ENCODE measurements at places on chromosomes 1 and 21. TPM values are rescaled to one million over a fixed set of nuclear protein-coding genes. Genes with fewer than 3 reads are reported as not detected.

DNA sequence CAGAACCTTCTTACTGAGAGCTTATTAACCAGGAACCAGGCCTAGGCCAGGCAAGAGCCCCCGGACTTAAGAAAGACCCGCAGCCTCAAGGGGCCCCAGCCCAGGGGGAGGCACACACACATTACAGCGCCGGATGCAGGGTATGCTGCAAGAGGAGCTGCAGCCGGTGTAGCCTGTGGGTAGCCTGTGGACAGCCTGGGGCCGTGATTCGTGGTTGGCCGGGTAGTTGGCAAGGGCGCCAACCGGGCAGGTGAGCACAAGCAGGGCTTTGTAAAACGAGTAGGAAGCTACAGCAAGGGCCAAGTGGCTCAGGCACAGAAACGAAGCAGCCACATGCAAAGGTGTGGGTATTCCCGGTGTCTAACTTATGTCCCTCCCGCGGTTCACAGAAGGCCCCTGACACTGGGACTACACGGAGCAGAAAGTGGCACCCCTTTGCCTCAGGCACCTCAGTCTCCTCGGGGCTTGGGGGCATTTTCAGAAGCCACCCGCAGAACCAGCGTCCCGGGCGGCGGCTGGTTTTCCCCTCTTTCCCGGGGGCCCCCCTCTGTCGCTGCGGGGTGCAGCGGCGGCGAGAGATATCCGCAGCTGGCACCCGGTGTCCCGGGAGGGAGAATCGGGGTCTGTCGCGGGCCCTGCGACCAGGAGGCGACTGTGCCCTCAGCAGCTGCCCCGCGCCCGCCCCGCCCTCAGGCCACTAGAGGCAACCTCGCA lies 40.8 kb downstream of the KIAA1614 start:
- no peaks in the 10 kb centered on the region for H3K27me3 ChIP-seq
- no peaks in the 10 kb centered on the region for H3K36me3 ChIP-seq
- H3K4me1 ChIP-seq: peaks cover 39% of the 10 kb centered on the region
- DNase-seq: peak; percentile 79

- no peaks in the 10 kb centered on the region for H3K4me1 ChIP-seq
- H3K36me3 ChIP-seq: no peaks in the 10 kb centered on the region
- no peak overlapping the region for H3K27ac ChIP-seq
- no peak for DNase-seq
Observed at GRCh38 chr21:45858180-45858579, 123.4 kb upstream of the COL6A1 start.

Gene GBP4
- total RNA-seq: 2.3 TPM

- DNase-seq: no peak
- no peak overlapping the region for H3K4me3 ChIP-seq
- H3K36me3 ChIP-seq: no peaks in the 10 kb centered on the region
- H3K27ac ChIP-seq: no peak overlapping the region
Observed at GRCh38 chr1:51482881-51483280, 36.2 kb downstream of the EPS15 start.

Gene CD34
- total RNA-seq: 18.7 TPM

GRCh38 chr1:198268784-198269645 lies 112.2 kb downstream of the NEK7 start:
- no peaks in the 10 kb centered on the region for H3K27me3 ChIP-seq
- H3K36me3 ChIP-seq: no peaks in the 10 kb centered on the region

DNA sequence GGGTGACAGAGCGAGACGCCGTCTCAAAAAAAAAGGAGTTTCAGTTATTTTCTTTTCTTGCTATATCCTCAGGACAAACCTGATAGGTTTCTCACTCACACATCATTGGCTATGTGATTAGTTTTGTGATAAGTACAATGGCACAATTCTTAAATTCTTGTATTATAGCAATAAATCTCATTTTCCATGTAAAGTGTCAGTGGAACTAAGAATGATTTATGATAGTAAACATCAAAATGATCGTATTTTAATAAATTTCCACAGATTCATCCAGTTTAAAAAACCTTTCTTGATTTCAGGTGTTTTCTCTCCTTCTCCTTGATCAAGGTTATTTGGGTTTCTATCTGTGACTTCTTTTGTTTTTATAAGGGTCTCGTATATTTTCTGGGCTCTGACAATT lies 3.5 kb downstream of the DNAJC28 start:
- peaks cover 15% of the 10 kb centered on the region for H3K36me3 ChIP-seq
- no peaks in the 10 kb centered on the region for H3K4me1 ChIP-seq
- no peak overlapping the region for H3K27ac ChIP-seq

DNA sequence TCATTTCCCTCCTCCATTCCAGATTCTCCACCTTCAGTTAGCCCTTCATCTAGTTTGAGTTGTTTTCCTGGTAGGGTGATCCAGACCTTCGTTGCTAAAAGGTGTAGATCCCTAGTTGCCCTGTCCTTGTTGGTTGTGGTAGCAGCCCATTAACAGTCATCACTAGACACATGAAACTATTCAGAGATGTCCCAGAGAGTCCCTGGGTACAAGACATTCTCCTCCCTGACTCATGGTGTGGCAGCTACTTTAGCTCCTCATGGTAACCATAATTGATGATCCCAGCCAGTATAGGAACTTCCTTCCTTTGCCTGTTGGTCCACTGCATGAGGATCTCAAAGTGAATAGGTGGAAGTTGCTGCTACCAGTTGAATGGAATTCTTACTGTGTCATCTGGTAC lies 6.0 kb upstream of the SH2D2A start:
- no peaks in the 10 kb centered on the region for H3K27me3 ChIP-seq
- no peaks in the 10 kb centered on the region for H3K36me3 ChIP-seq
- no peaks in the 10 kb centered on the region for H3K4me1 ChIP-seq
- no peak overlapping the region for H3K4me3 ChIP-seq

Gene TLR5
- total RNA-seq: 3.1 TPM

DNA sequence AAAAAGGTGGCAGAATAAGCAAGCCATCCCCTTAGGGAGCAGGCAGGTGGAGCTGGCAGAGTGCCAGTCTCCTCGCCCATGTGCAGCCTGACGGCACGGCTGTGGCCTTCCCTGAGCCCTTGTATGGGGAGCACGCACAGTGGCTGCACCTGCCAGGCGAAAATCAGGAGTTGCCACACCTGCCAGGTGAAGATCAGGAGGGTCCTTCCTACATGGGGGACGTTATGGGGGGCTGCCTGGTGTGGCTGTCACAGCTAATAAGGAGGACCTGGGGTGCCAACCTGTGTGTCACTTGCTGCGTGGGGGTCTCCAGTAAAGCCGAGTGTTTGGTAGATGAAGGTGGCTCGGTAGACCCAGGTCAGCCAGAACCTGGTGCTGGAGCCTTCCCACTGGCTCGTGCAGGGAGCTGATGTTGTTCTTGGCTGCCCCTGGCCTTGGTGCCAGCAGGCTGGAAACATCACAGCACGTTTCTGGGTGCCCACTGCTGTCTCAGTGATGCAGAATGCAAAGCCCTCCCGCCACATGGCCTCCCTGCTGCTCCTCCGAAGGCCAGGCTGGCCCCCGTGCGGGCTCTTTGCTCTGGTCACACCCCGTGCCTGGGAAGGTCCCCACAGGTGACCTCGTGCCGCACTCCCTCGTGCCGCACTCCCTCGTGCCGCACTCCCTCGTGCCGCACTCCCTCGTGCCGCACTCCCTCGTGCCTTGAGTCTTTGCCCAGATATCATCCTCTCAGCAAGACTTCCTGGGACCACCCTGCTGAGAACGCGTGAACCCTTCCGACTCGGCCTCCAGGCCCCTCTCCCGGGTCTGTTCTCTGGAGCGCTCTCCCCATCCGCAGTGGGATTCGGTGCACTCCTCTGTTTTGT lies 55.4 kb downstream of the SLC37A1 start:
- H3K4me1 ChIP-seq: no peaks in the 10 kb centered on the region
- H3K4me3 ChIP-seq: no peak overlapping the region
- H3K27me3 ChIP-seq: no peaks in the 10 kb centered on the region
- H3K27ac ChIP-seq: no peak overlapping the region
- DNase-seq: peak; percentile 46
- peaks cover 80% of the 10 kb centered on the region for H3K36me3 ChIP-seq

- H3K4me1 ChIP-seq: no peaks in the 10 kb centered on the region
- no peak overlapping the region for H3K4me3 ChIP-seq
- no peak for DNase-seq
- peaks cover 4% of the 10 kb centered on the region for H3K36me3 ChIP-seq
- H3K27me3 ChIP-seq: no peaks in the 10 kb centered on the region
Observed at GRCh38 chr1:110229348-110230001, 19.4 kb downstream of the KCNC4 start.

GRCh38 chr1:210686841-210687240 lies 358.1 kb downstream of the HHAT start:
- H3K4me1 ChIP-seq: no peaks in the 10 kb centered on the region
- H3K4me3 ChIP-seq: no peak overlapping the region
- H3K27ac ChIP-seq: no peak overlapping the region
- H3K27me3 ChIP-seq: no peaks in the 10 kb centered on the region
